Sigmoid colon (tissue), 7 donors: ENCODE measurements at places on chromosomes 4 and X. TPM values are rescaled to one million over a fixed set of nuclear protein-coding genes. Genes with fewer than 3 reads are reported as not detected.

- no peaks in the 10 kb centered on the region for H3K27me3 ChIP-seq
- H3K36me3 ChIP-seq: no peaks in the 10 kb centered on the region
- DNase-seq: no peak
- H3K4me3 ChIP-seq: no peak overlapping the region
Measured at GRCh38 chrX:77493677-77494553, 46.7 kb downstream of the FGF16 start.

DNA sequence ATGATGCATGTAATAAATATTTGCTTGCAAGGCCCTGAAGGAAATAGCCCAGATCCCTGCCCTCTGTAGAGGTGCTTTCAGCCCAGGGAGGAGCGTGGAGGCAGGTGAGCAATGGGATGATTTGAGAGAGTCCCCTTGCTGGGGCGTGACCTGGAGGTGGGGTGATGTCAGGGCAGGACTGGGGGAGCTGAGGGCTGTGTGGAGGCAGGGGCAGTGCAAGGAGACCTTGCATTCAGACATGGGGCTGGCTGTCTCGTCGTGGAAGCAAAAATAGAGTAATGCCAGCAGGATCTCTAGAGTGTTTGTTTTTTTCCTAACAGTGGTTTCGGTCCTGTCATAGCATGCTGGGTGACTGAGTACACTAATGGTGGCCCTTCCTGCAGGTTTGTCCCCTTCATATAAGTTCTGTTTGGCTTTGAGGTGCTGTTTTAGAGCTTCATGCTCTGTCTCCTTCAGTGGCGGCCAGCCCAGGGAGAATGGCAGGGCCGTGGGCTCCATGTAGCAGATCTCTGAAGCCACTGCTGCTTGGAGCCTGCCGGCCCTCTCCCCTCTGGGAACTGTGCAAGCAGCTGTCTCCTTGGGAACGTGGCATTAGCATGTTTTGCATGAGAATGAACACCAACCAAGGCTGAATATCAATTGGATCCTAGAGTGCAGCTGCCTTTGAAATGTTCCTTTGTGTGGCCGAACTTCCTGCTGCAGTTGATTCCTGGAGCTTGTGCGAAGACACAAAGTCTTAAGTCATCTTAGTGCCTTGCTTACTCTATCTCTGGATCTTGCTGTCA, 39.3 kb upstream of the CLDN34 start:
- H3K27me3 ChIP-seq: no peaks in the 10 kb centered on the region
- no peaks in the 10 kb centered on the region for H3K4me1 ChIP-seq
- H3K4me3 ChIP-seq: no peak overlapping the region
- H3K27ac ChIP-seq: no peak overlapping the region

GRCh38 chr4:169618286-169618685, 2.1 kb upstream of the CLCN3 start:
- no peak overlapping the region for H3K4me3 ChIP-seq
- DNase-seq: no peak
- no peaks in the 10 kb centered on the region for H3K27me3 ChIP-seq
- H3K4me1 ChIP-seq: no peaks in the 10 kb centered on the region

DNA sequence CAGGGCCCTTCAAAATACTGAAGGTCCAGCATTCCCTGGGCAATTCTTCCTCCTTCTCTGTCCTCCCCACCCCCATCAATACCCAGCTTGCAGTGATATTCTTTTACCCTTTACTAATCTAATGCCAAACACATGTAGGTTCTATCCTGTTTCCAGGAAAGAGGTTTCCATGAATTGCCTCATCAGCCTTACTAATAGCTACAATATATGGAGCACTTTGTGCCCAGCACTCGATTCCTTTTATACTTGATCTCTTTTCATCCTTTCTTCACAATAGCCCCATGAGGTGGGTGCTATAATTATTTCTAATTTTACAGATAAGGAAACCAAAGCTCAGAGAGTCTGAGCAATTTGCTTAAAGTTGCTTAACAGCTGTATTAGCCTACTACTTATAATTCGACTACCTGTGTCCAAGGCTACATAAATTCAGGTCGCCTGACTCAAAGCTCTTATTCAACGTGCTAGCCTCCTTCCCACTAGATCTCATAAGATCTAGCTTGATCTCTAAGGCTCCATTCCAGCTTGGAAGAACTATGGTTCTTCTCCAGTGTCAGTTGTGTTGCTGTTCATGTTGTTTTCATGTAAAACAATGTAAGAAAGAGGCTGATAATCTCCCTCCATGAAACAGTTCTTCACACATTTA, 229.6 kb upstream of the PGRMC2 start:
- H3K27ac ChIP-seq: peak overlapping the region; percentile 56
- no peaks in the 10 kb centered on the region for H3K27me3 ChIP-seq
- H3K4me3 ChIP-seq: no peak overlapping the region
- H3K4me1 ChIP-seq: no peaks in the 10 kb centered on the region

- no peaks in the 10 kb centered on the region for H3K36me3 ChIP-seq
- no peak overlapping the region for H3K27ac ChIP-seq
- H3K27me3 ChIP-seq: no peaks in the 10 kb centered on the region
- H3K4me1 ChIP-seq: no peaks in the 10 kb centered on the region
- peak overlapping the region; percentile 20 for H3K4me3 ChIP-seq
Measured at GRCh38 chr4:186570193-186570996, 15.0 kb upstream of the MTNR1A start.

DNA sequence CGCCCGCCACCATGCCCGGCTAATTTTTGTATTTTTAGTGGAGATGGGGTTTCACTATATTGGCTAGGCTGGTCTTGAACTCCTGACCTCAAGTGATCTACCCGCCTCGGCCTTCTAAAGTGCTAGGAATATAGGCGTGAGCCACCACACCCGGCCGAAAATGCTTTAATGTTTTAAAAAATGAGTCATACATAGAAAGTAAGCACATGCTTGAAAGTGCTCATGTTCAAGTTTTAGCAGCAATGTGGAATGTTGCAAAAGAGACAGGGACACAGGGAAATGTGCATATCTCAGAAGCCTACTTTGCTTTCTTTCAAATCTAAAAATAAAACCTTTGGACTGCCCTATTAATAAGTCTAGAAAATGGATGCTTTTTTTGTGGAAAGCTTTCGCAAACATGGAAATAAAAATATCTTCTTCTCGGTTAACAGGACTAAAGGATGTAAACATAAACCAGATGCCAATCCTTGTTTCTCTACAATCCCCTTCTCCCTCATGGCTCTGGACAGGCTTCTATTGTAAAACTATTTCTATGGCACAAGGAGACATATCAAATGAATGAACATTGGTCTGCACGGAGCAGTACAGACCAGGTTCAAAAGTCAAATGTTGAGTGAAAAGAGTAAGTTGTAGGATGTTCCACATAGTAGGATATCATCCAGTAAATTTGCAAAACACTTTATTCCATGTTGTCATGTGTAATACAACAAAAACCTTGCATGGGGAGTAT, 15.0 kb downstream of the MECP2 start:
- no peaks in the 10 kb centered on the region for H3K36me3 ChIP-seq
- no peaks in the 10 kb centered on the region for H3K27me3 ChIP-seq
- peak overlapping the region; percentile 64 for H3K27ac ChIP-seq

GRCh38 chrX:53086464-53086863, 4.3 kb downstream of the TSPYL2 start:
- no peaks in the 10 kb centered on the region for H3K27me3 ChIP-seq
- no peak overlapping the region for H3K4me3 ChIP-seq
- peaks cover 34% of the 10 kb centered on the region for H3K36me3 ChIP-seq
- DNase-seq: peak; percentile 92
- H3K4me1 ChIP-seq: peaks cover 44% of the 10 kb centered on the region

DNA sequence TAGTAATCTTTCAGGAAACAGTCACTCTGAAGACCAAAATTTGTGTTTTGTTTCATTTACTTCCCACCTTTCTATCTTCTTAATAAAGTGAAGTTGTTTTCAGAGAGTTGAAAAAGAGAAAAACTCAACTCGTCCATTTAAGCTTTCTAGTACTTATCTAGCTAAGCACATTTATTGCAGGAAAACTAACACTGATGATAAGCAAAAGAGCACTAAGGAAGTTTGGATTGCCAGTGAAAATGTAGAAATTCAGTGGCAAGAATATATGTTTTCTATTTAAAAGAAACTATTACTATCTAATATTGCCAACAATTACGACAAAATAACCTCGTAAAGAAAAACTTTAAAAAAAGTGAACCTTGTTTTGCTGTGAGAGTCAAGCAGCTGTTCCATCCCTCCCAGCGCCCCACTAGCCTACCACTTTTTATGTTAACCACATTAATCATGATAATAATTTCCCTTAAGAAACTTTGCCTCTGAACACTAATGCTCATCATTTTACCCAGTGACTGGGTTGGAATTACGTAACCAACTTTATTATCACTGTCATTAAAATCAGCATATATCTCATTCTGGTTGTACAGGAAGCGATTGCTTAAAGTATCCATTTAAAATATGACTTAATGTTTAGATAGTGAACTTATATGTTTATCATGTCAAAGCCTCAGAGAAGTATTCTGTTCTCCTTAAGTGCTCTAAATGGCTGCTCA, 24.8 kb downstream of the SPRY1 start:
- H3K4me1 ChIP-seq: no peaks in the 10 kb centered on the region
- H3K36me3 ChIP-seq: no peaks in the 10 kb centered on the region
- no peak overlapping the region for H3K4me3 ChIP-seq
- H3K27me3 ChIP-seq: no peaks in the 10 kb centered on the region

- no peak for DNase-seq
- no peak overlapping the region for H3K27ac ChIP-seq
- H3K27me3 ChIP-seq: no peaks in the 10 kb centered on the region
- no peaks in the 10 kb centered on the region for H3K36me3 ChIP-seq
- peaks cover 45% of the 10 kb centered on the region for H3K4me1 ChIP-seq
- H3K4me3 ChIP-seq: no peak overlapping the region
Measured at GRCh38 chr4:140240237-140240636, 86.3 kb upstream of the MAML3 start.

GRCh38 chr4:152039691-152040090, 278.9 kb upstream of the GATB start:
- H3K27ac ChIP-seq: no peak overlapping the region
- no peaks in the 10 kb centered on the region for H3K36me3 ChIP-seq
- peaks cover 2% of the 10 kb centered on the region for H3K4me1 ChIP-seq

- H3K27me3 ChIP-seq: no peaks in the 10 kb centered on the region
- H3K27ac ChIP-seq: no peak overlapping the region
Measured at GRCh38 chrX:72216973-72217372, 21.9 kb downstream of the ERCC6L start.

The FAM47E gene
- 3.3 TPM for total RNA-seq

The SEC24D gene
- total RNA-seq: 28.4 TPM

The TGIF2LX gene
- not detected for total RNA-seq

The ZNF674 gene
- 3.0 TPM for total RNA-seq

The BBS12 gene
- total RNA-seq: 5.1 TPM
